Stimulated activated CD4-positive, alpha-beta T cell treated with anti-CD3 and anti-CD28 coated beads, Interleukin-1b, Interleukin-23, amount 100 ng/mL, for 1 hour (primary cell): ENCODE measurements at places on chromosomes 12 and 14.
A peak's percentile ranks its signal among the peaks of the same experiment; 100 is the strongest.

GRCh38 chr14:89912667-89913211 is 41.8 kb downstream of the EFCAB11 start:
- DNase-seq = no peak

- no peak for DNase-seq
Measured at GRCh38 chr12:103969391-103969790, 3.7 kb downstream of the TDG start.

- DNase-seq = no peak
Measured at GRCh38 chr12:6326316-6327228, 15.3 kb downstream of the TNFRSF1A start.

GRCh38 chr12:51977320-51977753 is 25.8 kb downstream of the ACVR1B start:
- no peak for DNase-seq

DNA sequence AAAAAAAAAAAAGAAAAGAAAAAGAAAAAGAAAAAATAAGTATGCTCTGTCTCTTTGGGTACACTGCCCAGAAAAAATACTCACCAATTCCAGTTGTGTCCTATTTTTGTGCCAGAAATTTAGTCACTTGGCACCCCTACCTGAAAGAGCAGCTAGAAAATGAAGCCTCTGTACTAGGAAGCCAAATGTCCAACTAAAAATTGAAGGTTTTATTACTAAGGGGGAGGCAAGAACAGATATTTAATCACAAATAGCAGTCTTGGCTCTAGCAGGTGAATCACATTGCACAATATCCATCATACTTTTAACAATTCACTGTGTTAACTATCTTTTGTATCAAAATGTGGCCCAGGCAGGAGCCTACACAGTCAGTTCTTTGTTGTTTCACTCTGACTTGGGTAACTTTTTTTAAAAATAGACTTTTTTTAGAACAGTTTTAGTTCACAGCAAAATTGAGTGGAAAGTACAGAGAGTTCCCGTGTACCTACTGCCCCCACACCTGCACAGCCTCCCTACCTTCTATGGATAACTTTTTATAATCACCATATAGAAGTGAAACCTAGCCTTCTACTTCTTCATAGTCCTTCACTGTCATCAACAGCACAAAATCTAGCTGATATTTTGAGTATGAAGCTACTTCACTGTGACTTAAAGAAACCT is 87.1 kb upstream of the ATF7IP start:
- no peak for DNase-seq

GRCh38 chr14:103576371-103577024 is 13.7 kb downstream of the COA8 start:
- no peak for DNase-seq

- no peak for DNase-seq
Measured at GRCh38 chr14:96407935-96408570, 16.1 kb downstream of the AK7 start.

- DNase-seq = no peak
Measured at GRCh38 chr14:88835661-88836060, 11.2 kb downstream of the TTC8 start.

GRCh38 chr12:110848314-110848923 is 1.6 kb downstream of the CCDC63 start:
- no peak for DNase-seq

GRCh38 chr14:58639842-58640484 is 2.2 kb downstream of the DACT1 start:
- no peak for DNase-seq

DNA sequence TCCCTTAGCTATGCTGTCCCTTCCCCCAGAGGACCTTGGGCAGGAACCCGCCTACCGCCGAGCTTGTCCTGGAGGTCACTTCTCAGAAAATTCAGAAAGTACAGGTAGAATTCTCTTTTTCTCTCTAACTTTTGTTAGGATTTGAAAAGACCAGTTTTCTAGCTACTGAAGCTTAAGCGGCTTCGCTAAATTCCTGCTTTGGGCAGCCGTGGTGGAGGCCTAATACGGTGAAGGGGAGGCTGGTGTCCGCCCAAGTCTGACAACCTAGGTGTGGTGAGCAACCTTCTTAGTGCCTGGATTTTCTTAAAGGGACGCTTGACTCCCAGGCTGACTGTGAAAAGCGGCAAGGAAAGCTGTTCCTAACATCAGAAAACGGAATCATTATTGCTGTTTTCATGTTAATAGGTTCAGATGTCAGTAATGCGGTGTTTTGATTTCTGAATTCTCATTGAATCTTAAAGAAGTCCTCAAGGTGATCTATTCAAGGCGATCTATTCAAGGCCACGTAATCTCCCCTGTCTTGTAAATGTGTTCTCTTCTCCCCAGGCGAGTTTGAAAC is 835 bp downstream of the FGD4 start:
- DNase-seq = no peak

- DNase-seq = no peak
Measured at GRCh38 chr12:76738824-76739579, 24.9 kb upstream of the ZDHHC17 start.

DNA sequence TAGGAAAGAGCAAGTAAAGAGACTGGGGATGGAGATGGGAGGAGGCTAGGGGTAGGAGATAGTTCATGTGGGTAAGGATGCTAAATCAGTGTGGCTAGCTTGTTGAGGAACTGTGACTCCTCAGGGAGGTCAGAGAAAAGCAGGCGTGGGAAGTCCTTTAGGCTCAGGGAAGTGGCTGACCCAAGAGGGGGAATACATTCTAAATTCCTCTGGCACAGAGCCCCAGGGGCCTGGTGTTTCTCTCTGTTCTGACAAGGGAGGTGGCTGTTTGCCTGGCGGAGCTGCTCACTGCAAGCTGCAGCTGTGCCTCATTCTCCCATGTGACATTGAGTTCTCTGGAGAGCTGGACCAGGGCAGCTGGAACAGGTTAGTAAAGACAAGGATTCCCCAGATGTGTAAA is 152.2 kb upstream of the SLC38A2 start:
- no peak for DNase-seq

DNA sequence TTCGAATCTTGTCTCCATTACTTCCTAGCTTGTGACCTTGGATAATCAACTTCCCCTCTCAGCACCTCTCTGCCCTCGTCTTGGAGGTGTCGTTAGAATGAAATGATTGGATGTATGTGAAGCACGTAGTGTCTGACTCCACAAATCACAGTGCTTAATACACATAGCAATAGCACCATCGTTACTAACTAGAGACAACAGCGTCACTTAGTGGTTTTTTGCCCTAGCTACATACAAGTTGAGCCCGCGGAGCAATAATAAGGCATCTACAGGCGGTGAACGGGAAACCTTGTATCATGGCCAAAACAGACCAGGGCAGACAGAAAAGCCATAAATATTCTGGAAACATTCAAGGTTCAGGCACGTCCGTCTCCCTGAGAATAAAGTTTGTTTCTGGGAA is 154.9 kb downstream of the ASCL4 start:
- DNase-seq = no peak

DNA sequence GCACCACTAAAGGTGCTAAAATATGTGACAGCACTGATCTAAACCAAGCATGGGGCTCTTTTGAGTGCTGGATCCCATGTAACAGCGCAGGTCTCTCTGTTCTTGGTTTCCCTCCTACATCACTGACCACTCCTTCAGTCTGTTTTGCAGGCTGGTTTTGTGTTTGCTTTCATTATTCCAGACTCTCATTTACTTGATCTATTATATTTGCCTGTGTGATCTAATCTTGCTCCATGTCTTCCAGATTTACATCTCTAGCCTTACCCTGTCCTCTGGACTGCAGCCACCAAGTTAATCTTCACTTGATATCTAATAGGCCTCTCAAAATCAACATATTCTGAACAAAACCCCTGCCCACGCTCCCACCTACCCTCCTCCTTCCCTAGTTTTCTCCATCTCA is 8.6 kb downstream of the GLIPR1 start:
- no peak for DNase-seq

- DNase-seq = no peak
Measured at GRCh38 chr12:3611860-3612703, 121.1 kb downstream of the PRMT8 start.

- DNase-seq = no peak
Measured at GRCh38 chr12:132395192-132395907, 66.0 kb upstream of the GALNT9 start.

DNA sequence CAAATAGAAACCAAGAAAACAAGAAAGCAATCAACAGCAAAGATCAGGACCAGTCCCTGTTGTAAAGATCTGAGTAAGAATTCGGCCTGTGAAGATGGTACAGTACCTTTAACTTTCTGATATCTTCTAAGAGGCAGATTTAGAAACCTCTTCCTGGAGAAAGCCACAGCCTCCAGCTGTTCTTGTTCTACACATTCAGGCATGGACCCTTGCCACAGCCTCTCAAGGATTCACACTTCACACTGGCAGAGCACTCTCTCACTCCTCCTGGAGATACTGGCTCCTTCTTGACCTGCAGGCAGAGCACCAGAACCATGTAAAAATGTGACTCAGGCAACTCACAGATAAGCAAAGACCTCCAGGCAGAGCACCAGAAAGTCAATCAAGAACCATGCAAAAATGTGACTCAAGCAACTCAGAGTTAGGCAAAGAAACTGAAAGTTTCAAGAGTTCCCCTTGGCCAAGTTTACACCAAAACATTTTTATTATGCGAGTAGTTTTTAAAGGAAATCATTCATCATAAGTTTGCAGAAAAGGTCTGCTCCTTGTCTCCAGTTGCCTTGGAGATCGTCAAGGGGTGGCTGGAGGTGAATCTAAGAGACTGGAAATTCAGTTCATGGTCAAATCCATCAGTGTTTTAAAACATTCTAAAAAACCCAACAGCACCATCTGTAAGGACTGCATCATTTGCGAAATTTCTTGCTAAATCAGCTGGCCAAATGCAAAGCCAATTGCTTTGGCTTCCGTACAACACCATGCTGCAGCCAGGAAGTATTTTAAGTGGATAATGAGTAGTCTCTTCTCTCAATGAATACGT is 119.3 kb upstream of the MDM1 start:
- DNase-seq = peak; percentile 2

- DNase-seq = no peak
Measured at GRCh38 chr14:55129086-55129427, at the start of gene LGALS3. Gene LGALS3 (plus strand): TSS chr14:55129252. CDS start chr14:55137374, 8,122 bp downstream.
